ENCODE measurements at places on chromosomes 1 and 21. TPM values are rescaled to one million over a fixed set of nuclear protein-coding genes. Genes with fewer than 3 reads are reported as not detected.

GRCh38 chr1:54138994-54139393 lies 13.8 kb downstream of the CDCP2 start:
- no peaks in the 10 kb centered on the region for H3K36me3 ChIP-seq
- H3K4me1 ChIP-seq, result no peaks in the 10 kb centered on the region

OVAAL gene
- total RNA-seq, result 1.5 TPM

DNA sequence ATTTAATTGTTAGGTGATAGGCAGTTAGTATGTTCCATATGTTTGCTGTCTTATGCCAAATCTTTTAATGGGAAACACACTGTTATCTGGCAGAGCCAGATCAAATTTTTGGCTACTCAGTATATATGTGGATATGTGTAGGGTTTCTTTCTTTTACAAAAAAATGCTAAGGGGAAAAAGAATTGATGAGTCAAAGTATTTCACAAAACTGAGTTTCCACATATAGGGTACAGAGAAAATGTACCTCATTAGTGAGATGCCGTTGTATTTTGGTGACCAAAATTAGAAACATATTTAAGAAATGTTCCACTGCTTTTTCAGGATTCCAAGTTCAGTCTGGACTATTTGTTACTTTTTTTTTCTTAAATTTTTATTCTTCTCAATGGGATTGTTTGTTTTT lies 201.2 kb upstream of the PTGFR start:
- no peaks in the 10 kb centered on the region for H3K4me1 ChIP-seq
- H3K27me3 ChIP-seq, result no peaks in the 10 kb centered on the region
- DNase-seq, result no peak
- H3K27ac ChIP-seq, result no peak overlapping the region

FCER1A gene
- total RNA-seq, result 0.53 TPM

DNA sequence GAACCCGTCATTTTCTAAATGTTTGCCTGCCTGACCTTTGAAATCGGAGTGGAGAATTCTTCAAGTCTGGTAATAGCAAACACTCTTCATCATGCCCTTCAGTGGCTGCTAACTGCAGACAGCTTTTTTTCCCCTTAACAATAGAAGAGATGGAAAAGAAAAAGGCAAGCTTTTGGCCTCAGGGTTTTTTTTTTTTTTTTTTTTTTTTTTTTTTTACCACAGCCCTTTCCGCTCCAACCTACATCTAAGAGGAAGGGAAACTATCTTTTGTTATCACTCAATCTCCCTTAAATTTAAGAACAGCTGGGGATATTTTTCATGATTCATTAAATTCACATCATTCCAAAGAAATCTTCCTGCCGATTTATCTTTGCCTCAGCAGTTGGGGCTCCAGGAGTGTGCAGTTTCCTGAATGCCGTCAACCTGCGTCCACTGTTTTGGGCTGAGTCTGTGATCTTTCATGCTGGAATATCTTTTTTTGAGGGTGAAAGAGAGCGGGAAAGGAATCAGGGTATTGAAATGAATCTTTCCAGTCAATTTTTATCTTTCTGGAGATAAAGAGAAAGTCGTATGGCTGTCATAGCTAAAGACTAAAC lies 144.5 kb upstream of the SMYD2 start:
- H3K27ac ChIP-seq, result no peak overlapping the region
- no peaks in the 10 kb centered on the region for H3K27me3 ChIP-seq
- DNase-seq, result no peak
- no peak overlapping the region for H3K4me3 ChIP-seq
- H3K36me3 ChIP-seq, result no peaks in the 10 kb centered on the region

GRCh38 chr1:17763417-17763816 lies 8.3 kb downstream of the ACTL8 start:
- peaks cover 21% of the 10 kb centered on the region for H3K27me3 ChIP-seq
- DNase-seq, result no peak
- H3K4me3 ChIP-seq, result no peak overlapping the region
- no peak overlapping the region for H3K27ac ChIP-seq

DNA sequence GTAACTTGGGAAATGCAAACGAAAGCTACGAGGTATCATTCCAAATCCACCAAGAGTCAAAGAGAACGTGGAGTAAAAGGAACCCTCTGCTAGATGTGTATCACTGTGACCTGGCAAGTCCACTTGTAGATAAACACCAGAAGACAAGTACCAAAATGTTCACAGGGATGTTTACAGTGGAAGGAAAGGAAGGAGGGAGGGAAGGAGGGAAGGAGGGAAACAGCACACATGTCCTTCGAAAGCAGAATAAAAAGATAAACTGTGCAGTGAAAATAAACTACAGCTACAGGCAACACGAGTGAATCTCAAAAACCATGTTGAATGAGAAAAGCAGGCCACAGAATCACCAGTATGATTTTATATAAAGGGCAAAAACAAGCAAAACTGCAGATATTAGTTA lies 59.9 kb downstream of the TP53BP2 start:
- H3K36me3 ChIP-seq, result peaks cover 6% of the 10 kb centered on the region
- H3K27ac ChIP-seq, result no peak overlapping the region
- no peak overlapping the region for H3K4me3 ChIP-seq
- no peak for DNase-seq

DNA sequence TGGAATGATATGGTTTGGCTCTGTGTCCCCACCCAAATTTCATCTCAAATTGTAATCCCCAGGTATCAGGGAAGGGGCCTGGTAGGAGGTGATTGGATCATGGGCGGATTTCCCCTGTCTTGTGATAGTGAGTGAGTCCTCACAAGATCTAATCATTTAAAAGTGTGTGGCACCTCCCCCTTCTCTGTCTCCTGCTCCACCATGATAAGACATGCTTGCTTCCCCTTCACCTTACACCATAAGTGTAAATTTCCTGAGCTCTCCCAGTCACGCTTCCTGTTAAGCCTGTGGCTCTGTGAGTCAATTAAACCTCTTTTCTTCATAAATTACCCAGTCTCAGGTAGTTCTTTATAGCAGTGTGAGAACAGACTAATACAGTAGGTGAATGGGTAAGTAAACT lies 109.3 kb downstream of the DMRTB1 start:
- no peak overlapping the region for H3K27ac ChIP-seq
- no peaks in the 10 kb centered on the region for H3K27me3 ChIP-seq
- no peaks in the 10 kb centered on the region for H3K4me1 ChIP-seq

DNA sequence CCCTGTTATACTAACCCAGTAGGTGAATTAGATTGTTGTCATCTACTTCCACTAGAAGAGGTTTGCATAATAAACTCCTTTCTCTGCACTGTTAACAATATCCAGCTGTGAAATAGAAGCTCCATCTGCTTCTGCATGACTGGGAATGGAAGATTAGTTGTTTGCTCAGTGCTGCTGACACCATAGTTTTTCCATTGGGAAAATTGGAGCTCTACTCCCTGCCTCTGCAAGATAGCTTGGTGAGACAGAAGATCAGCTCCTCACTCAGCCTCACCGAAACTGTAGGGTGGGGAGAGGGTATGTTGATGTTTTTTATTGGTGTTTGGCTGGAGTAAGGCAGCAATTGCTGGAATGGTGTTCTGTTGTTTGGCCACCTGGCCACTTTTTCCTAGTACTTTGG lies 331.6 kb upstream of the ADAMTS5 start:
- no peaks in the 10 kb centered on the region for H3K27me3 ChIP-seq
- H3K4me1 ChIP-seq, result no peaks in the 10 kb centered on the region
- DNase-seq, result no peak
- H3K27ac ChIP-seq, result no peak overlapping the region
- H3K4me3 ChIP-seq, result no peak overlapping the region

DNA sequence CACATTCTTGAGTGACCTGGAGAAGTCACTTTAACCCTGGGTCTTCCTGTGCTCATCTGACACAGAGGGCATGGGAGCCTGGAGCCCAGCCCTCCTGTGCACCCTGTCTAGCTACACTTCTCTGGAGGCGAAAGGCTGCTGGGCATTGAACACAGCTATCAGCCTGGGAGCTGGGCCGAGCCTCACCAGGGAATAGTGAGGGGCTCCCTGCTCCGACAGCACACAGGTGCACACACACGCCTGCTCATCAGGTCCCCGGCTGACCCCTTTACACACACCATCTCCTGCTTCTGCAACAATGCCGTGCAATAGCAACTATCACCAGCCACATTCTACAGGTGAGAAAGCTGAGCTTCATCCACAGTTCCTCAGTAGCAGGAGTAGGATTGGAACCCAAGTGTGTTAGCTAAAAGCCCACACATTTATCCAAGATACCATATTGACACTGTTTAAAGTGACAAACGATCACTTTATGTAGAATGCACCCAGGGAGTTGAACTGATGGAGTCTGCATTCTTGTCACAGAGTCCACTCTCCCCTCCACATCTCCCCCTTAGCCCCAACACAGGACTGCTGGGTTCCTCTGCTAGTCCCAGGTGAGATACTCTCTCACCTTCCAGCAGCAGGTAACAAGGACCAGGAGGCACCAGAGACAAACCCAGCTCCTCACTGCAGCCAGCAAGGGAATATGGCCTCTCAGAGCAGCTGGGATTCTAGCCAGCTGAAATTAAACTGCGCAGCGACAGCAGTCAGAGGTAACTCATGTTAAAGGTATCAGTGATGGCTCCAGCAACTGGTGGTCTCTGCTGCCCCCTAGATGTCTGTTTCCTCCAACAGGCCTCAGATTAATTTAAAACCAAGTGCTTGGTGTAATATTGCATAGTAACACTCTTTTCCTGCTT lies 18.3 kb upstream of the CAPN8 start:
- peak; percentile 34 for DNase-seq
- no peak overlapping the region for H3K27ac ChIP-seq
- no peak overlapping the region for H3K4me3 ChIP-seq
- no peaks in the 10 kb centered on the region for H3K27me3 ChIP-seq

- H3K27me3 ChIP-seq, result no peaks in the 10 kb centered on the region
- H3K4me1 ChIP-seq, result no peaks in the 10 kb centered on the region
- H3K4me3 ChIP-seq, result no peak overlapping the region
- peak overlapping the region; percentile 9 for H3K27ac ChIP-seq
Observed at GRCh38 chr1:98388441-98388840, 273.1 kb upstream of the SNX7 start.

GRCh38 chr1:182595641-182596240 lies 6.7 kb upstream of the RNASEL start:
- peak; percentile 68 for DNase-seq
- no peaks in the 10 kb centered on the region for H3K27me3 ChIP-seq
- no peak overlapping the region for H3K4me3 ChIP-seq
- no peak overlapping the region for H3K27ac ChIP-seq
- H3K4me1 ChIP-seq, result no peaks in the 10 kb centered on the region
- no peaks in the 10 kb centered on the region for H3K36me3 ChIP-seq

DNA sequence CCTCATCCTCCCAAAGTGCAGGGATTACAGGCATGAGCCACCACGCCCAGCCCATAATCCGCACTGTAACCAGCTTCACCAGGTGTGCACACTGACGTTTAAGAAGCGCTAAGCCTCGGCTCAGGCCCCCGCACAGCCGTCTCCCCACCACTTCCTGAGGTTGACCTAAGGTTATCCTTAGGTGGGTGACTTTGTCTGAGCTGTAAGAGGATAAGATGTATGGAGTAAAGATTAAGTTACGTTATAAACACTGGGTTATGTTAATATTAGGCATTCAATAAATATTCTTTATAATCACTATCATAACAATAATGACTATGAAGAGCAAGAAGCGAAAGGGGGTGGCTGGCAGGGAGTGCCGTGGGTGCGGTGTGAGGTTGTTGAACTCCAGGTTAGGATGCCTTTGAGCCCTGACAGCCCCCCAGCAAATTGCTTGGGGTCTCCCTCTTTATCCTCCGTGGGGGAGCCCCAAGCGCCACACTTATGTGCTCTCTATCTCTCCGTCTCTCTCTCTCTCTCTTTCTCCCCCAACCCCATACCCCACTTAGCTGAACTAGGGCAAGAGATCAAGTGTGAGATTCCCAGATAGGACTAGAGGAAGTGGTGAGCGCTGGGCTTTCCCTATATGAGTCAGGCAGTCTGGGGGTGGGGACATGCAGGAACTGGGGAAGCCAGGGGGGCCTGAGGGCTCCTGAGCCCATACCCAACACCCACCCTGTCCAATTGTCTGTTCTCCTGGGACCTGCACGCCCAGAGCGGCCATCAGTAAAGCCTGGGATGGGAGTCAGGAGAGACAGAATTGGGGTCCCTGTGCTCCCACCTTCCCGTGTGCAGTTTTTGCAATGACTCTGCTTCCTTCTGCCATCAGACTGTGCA lies 7.6 kb downstream of the EFHD2 start:
- H3K27ac ChIP-seq, result peak overlapping the region; percentile 87
- H3K36me3 ChIP-seq, result peaks cover 4% of the 10 kb centered on the region
- H3K4me1 ChIP-seq, result peaks cover 77% of the 10 kb centered on the region
- H3K27me3 ChIP-seq, result no peaks in the 10 kb centered on the region
- H3K4me3 ChIP-seq, result no peak overlapping the region
